ENCODE measurements at places on chromosomes 1 and 21.

DNA sequence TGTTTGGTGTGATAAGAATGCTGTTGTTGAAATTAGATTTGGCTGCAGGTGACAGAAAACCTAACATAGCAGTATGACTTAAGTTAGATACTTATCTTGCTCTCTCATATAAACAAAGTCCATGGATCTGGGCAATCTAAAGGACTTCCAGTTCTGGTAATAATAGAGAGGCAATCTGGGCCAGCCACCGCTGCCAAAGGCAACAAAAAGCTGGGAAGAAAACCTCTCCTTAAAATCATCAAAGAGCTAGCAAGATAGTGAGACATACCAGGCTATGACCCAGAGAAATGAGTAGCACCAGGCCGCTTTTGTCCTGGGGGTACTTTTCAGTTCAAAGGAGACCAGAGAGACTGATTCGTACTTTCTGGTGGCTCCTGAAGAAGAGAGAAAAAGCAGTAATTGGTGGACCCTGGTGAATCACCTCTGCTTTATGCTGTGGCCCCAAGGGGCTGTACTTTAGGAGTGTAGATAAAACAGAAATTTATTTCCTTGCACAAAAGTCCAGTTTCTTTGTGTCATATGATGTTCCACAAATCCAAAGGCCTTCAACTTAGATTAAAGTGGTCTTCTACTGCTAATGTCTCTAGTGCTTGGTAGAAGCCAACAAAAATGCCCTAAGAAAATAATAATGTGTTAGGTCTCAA lies 125.4 kb downstream of the TBX19 start:
- DNase-seq: no peak
- H3K4me3 ChIP-seq: no peak overlapping the region
- H3K36me3 ChIP-seq: no peaks in the 10 kb centered on the region
- H3K4me1 ChIP-seq: no peaks in the 10 kb centered on the region
- no peak overlapping the region for H3K27ac ChIP-seq

- H3K27me3 ChIP-seq: no peaks in the 10 kb centered on the region
- H3K4me3 ChIP-seq: no peak overlapping the region
- H3K4me1 ChIP-seq: no peaks in the 10 kb centered on the region
- DNase-seq: no peak
- H3K27ac ChIP-seq: no peak overlapping the region
Measured at GRCh38 chr1:23101887-23102286, 66.8 kb downstream of the LUZP1 start.

GRCh38 chr1:66571789-66572188 lies 37.8 kb downstream of the SGIP1 start:
- H3K27me3 ChIP-seq: no peaks in the 10 kb centered on the region
- no peaks in the 10 kb centered on the region for H3K4me1 ChIP-seq
- DNase-seq: no peak

DNA sequence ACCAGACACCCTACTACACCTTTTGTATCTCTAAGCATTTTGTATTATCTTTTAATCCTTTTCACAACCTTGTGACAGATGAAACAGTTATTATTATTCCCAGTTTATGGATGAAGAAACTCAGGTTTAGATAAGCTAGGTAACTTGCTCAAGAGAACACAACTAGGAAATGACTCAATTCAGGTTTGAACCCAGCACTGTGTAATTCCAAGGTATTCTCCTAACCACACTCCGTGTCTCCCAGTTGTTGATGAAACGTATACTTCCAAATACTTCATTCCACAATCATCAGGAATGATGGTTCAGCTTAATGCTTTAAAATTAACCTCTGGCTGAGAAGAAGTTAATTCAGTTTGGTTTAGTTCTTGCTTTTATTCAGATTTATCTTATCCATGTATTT lies 51.7 kb upstream of the MRPS6 start:
- H3K4me1 ChIP-seq: peaks cover 6% of the 10 kb centered on the region
- no peak overlapping the region for H3K4me3 ChIP-seq
- H3K36me3 ChIP-seq: no peaks in the 10 kb centered on the region
- no peak overlapping the region for H3K27ac ChIP-seq

Measured in spinal cord (tissue), 10 donors.